IMR-90 (cell line): ENCODE measurements at places on chromosomes 11 and 22. TPM values are rescaled to one million over a fixed set of nuclear protein-coding genes. Genes with fewer than 3 reads are reported as not detected.

GRCh38 chr22:17120281-17120680 lies 879 bp downstream of the TMEM121B start:
- peak; percentile 30 for DNase-seq

GRCh38 chr11:119344291-119345010 lies 2.1 kb downstream of the MFRP start:
- DNase-seq = no peak

DNA sequence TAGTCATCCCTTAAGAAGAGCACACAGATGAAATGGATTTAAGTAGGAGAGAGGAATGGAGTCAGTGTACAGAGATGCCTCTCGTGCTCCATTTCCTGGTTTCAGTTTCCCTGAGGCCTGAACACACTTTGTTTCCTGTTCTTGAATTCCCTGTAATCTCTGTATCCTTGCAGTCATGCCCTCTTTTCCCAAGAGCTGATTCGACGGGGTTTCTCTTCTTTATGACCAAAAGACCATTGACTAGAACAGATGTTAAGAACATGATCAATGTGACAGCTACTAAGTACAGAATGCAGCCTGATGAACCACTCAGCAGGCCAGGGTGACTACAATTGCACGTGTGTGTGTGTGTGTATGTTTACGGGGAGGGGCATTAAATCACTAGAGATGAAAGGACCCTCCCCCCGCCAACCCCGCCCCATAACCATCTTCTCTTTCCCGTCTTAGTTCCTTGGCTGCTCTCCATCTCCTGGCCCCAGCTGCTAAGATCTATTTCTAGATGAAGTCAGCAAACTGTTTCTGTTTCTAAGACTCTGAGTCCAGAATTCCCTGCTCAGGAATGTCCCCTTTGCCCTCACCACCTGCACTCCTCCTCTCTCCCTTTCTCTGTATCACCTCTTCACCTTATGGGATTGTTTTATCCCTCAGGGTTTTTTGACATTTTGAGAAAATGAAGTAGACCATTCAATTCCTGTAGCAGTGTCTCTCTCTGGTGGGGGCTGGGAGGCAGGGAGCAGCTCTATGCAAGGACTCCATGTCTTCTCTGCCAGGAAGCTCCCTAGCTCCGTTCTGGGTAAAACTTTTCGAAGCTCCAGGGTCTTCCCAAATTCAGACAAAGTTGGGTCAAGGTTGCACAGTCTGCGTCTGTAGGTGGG lies 26.0 kb downstream of the SLC22A6 start:
- DNase-seq = peak; percentile 21

DNA sequence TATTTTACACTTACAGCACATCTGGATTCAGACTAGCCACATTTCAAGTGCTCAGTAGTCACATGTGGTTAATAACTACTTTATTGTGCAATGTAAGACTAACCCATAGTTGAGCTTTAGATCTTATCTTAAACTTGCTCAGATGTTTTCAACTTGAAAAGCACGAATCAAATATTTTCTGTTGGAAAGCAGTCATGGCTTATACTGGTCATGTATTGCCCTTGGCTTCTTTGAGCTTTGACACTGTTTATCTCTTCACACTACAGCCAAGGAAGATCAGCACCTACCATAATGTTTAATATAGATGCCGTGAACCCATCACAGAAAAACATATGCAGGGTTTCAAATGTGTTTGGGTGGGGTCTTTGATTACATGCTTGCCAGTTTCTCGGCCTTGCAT lies 4.4 kb downstream of the RBX1 start:
- DNase-seq = peak; percentile 21

FERMT3 gene
- total RNA-seq = 0.36 and 0.56 TPM in 2 replicates

ZNF214 gene
- total RNA-seq = 2.5 and 3.1 TPM in 2 replicates

PATE2 gene
- under 0.01 TPM in 1 of 2 replicates, not detected in the other for total RNA-seq

CRYBB1 gene
- total RNA-seq = not detected in 2 replicates
